ENCODE measurements at places on chromosomes 5 and 9.

- no peak for DNase-seq
Observed at GRCh38 chr5:179253730-179254129, 91.5 kb downstream of the ADAMTS2 start.

DNA sequence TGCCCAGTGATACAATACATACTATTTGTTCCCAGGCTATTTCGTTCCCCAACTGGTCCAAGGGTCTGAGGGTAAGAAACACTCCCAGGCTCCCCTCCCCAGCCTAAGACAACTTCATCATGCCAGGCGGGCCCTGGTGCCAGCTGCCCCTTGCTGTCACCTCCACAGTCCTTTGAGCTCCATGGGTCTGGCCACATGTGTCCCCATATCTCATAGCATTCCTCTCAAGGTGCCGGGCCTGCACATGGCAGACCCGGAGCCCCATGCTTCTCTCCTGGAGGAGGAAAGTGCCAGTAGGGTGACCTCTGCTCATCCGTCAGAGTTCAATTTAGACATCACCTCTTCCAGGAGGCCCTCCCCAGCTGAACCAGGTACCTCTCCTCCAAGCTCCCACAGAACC, 120.5 kb downstream of the C5orf15 start:
- no peak for DNase-seq

- no peak for DNase-seq
Observed at GRCh38 chr5:134420343-134420742, 8.7 kb upstream of the CDKN2AIPNL start.

DNA sequence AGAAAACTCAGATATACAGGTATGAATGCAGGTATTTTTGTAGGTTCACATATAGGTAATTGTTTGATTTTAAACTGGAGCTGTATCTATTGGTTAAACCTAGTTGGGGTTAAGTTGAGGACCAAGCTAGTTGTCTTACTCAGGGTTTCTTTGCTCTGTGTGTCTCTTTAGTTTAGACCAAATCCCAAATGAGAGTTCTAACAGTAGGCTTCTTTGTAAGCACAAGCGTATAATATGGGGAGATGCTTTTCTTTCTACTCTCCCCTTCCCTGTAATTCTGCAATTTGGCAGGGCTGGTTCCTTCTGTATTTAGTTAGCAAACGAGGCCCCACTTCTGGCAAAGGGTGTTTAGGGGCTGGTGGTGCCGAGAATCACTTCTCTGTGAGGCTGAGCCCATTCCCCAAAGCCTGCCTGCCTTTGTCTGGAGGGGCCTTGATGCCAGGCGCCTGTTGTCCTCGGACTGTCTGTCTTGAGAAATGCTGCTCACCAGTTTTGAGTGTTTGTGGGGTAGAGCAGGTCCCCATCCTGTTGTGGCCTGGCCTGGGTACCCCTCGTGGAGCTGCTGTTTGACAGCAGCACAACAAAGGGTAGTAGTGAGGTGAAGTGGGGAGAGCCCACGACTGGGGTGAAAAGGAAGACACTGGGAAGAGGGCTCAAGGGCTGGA, 259.3 kb downstream of the FANCC start:
- no peak for DNase-seq

DNA sequence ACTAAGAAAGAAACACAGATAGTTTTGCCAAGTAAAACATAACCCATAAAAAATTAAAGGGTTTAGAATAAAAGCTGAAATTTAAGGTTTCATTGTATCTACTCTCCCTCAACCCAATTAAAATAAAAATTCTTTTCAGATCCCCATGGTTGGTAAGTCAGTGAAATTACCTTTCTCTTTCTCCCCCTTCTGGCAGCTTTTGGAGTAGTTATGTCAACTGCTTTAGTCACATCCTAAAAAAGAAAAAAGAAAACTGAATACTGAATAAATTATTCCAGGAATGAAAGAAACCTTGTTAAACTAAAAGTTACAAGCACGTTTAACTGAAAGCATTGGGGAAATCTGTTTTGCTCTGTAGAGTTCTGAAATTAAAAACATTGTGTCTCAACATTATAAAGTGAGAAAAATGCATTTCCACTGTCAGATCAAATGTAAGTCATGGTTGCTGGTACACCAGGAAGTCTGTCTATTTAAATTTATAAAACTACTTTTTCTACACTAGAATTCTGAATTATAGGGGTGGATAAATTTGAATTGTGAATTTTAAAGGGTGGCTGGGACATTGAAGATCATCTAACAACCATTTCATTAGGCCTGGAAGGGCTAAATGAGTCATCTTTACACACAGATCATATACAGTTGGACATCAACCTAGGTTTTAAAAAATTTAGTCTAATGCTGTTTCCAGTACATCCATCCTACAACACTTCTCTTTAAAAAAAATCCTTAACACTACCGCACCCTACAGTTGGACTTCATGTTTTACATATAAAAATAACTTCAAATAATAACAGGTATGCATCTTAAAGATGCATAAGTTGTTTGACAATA, 24.7 kb downstream of the PSIP1 start:
- DNase-seq = no peak

DNA sequence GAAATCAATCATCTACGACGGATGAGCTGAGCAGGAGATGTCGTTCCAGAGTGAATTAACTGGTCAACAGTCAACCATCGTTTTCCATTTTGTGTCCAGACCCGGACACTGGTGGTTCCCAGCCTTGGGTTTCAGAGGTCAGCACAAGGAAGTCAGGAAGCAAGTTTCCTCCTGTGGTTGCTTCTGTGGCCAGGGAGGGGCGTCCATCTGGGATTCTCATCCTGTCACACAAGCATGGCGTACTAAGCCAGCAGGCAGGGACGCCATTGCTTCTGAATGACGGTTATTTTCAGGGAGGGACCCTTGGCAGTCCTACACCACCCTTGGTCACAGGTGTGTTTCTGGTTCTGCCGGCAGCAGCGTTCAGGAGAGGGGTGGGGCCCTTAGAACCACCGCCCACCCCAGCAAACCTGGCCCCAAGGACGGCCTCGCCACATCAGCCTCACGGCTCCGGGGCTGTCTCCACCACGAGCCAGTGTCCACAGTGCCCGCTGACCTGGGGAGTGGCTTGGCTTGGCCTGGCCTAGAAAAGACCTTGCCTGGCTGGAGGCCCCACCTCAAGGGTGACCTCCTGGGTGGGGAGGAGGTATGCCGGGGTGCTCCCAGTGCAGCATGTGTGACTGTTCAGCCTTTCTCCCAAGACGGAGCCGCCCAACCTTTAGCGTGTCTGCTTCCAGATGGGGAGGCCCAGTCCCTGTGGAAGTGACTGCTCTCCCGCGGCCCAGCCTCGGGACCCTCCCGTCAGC, 25.2 kb downstream of the NDUFS6 start:
- DNase-seq = no peak

DNA sequence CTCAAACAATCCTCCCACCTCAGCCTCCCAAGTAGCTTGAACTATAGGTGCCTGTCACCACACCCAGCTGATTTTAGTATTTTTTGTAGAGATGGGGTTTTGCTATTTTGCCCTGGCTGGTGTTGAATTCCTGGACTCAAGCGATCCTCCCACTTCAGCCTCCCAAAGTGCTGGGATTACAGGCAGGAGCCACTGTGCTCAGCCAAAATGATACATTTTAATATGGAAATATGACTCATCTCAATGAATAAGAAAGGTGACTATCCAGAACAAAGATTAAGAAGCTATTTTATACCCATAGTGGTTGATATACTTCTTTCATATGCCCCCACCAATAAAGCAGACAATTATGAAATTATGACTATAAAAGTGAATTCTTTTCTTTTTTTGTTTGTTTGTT, 166.2 kb downstream of the NFIB start:
- DNase-seq = no peak

GRCh38 chr9:126223798-126224531, 102.7 kb upstream of the MVB12B start:
- no peak for DNase-seq

DNA sequence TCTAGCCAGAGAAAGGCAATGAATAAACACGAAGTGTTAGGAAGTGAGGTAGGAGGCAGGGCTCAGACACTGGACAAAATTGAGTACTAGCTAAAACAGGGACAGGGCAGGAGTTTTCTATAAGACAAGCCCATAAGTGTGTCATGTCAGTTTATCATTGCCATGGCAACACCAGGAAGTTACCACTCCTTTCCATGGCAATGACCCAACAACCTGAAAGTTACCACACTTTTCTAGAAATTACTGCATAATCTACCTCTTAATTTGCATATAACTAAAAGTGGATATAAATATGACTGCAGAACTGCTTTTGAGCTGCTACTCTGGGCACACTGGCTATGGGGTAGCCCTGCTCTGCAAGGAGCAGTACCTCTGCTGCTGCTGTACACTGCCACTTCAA, 442.5 kb upstream of the COX7C start:
- DNase-seq = no peak

- no peak for DNase-seq
Observed at GRCh38 chr9:2904242-2904930, 60.5 kb upstream of the PUM3 start.

DNA sequence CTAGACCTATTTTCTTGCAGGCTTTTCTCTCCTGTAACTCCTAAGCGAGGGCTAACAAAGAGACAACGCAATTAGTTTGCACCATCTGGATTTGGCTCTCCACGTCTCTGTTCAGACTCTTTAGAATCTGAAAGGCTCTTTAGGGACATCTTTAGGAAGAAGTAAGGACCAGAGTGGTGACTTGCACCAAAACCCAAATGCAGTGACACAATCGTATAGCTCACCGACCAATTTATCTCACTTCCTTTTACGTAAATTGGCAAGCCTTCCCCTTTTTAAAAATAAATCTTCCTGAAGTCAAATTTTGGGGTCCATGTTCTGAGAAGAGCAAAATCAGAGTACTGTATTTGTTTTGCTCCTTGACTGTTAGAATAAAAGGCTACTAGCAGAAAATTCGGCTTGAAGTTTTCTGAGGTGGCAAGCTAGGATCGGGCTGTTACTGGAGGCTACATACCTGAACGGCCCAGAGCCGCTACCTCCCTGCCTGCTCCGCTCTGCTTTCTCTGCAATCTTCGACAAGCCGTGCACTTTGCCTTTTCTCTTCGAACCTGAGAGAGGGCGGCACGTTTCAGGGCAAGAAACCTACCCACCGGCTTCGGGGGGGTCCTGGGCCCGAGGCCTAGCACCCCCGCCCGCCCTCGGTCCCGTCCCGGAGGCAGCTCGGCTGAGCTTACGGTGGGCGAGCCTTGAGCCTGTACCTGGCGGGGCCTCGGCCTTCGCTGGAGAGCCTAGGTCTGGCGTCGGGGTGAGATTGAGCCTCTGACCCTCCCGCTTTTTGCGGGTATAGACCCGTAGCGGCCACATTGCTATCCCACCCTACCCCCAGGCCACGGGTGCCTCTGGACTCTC, 537 bp downstream of the MEIKIN start:
- no peak for DNase-seq

DNA sequence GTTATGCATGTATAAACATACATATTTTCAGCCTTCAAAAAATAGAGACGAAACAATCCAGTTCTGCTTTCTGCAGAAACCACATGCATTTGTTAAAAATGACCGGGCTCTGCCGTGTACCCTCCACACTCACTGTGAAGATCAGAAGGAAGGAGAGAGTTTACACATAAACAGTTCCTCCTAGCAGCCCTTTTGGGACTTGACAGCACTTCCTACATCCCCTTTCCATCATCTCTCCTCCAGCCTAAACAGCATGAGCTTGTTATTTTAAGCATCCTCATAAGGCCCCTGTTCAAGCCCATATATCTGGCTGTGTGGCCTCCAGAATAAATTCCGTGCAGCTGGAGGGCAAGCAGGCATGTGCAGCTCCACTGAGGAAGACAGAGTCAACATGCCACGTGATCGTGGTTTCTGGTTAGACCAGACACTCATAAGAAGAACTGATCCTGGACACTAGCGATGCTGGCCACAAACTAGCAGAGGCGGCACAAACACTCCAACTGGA, 42.2 kb downstream of the NIPAL4 start:
- DNase-seq = no peak

- DNase-seq = no peak
Observed at GRCh38 chr9:110125763-110126351, 82.1 kb downstream of the C9orf152 start.

GRCh38 chr9:122315534-122315933, 50.9 kb downstream of the MRRF start:
- no peak for DNase-seq

- DNase-seq = no peak
Observed at GRCh38 chr9:14247577-14247976, 66.4 kb downstream of the NFIB start.

DNA sequence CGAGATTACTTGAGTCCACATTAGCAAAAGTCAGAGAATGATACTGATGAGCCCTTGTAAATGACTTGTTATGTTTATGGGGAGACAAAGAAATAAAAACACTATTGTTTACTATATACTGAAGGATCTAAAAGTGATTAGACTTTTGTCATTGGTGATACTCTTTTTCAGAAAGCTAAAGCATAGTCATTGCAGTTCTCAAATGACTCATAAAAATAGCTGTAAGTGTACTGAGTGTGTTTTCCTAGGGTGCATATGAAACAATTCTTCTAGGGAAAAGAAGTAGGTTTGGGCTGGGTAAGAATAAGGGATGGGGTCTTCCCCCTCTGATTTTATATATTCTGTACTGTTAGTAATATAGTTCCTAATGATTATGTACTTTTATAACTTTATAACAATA, 32.6 kb downstream of the WDR36 start:
- no peak for DNase-seq

DNA sequence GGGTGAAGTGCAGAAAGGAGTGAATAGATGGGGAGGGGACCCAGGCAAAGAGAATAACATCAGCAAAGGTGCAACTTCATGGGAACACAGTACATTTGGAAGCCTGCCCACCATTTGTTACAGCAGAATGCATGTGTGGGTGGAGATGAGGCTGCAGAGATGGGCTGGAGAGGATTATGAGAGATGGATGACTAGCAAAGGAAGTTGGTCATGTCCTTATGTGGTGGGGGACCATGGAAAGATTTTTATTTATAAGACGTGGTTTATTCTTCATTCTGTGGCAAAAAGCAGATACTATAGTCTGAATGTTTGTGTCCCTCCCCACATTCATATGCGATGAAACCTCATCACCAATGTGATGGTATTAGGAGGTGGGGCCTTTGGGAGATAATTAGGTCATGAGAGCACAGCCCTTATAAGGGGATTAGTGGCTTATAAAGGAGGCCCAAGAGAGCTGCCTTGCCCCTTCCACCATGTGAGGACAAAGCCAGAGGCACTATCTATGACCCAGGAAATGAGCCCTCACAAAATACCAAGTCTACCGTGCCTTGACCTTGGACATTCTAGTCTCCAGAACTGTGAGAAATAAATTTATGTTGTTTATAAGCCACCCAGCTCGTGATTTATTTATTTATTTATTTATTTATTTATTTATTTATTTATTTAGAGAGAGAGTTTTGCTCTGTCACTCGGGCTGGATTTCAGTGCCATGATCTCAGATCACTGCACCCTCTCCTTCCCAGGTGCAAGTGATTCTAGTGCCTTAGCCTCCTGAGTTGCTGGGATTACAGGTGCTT, 483.7 kb downstream of the RAB3C start:
- no peak for DNase-seq

Data from frontal cortex (tissue), 4 donors.